NCI-H1694 (cell line): ENCODE measurements at places on chromosomes 1 and 21.
A peak's percentile ranks its signal among the peaks of the same experiment; 100 is the strongest.

- DNase-seq = no peak
Observed at GRCh38 chr1:45394342-45394741, 54.1 kb upstream of the MUTYH start.

GRCh38 chr1:24362982-24363614, 43.9 kb downstream of the GRHL3 start:
- no peak for DNase-seq

DNA sequence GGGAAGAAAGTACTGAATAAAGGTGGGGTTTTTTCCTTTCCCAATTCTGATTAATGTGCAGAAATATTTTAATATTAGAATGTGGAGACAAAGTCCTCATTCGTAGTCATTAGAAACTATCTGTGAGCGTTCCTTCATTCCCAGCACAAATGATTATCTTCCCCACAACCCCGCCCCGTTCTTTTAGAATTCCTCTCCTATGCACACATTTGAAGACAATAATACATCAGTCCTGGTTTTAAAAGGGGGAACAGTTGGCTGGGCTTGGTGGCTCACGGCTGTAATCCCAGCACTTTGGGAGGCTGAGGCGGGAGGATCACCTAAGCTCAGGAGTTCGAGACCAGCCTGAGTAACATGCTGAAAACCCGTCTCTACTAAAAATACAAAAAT, 876 bp downstream of the ALDH9A1 start:
- DNase-seq = no peak

- no peak for DNase-seq
Observed at GRCh38 chr1:13779930-13780329, 79.9 kb downstream of the PRDM2 start.

DNA sequence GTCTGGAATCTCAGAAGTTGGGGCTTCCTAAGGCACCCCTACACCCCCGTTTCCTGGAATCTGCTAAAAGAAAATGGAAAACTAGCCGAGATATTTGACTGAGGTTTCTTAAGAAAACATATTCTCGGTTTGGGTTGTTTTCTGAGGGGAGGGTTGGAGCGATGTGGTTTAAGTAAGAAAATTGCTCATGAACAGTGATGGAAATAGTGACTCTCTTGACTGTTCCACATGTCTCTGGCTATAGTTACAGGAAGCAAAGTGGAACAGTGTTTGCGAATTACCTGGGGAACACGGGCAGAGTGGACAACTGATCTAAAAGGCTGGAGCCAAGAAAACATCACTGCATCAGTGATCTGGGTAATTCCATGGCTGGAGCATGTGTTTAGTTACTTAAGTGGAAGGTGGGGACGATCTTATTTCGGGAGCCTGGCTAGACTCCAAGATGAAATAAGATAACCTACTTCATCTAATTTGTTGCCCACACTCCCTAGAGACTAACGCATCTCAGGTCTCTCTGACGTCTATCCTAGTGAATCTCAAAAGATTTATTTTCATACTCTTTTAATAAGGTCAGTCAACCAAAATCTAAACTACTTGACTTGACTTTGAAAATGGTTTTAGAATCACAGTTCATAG, 92.4 kb downstream of the KCNJ15 start:
- DNase-seq = no peak

DNA sequence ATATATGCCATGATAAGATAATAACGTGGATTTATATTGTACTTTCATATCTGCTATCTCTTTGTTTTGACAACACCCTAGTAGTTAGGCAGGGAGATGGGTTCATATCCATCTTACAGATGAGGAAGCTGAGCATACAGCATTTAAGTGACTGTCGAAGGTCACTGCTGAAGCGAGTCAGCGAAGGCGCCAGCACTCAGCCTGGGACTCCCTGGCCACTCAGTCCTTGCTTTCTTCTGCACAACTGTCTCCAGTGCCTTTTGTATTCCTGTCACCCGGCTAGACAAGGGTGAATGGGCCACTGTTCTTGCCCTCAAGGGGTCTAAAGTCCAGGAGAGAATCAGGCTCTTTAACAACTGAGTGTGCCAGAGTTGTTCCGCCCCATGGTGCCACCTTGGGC, 3.1 kb downstream of the ARHGEF10L start:
- DNase-seq = no peak

DNA sequence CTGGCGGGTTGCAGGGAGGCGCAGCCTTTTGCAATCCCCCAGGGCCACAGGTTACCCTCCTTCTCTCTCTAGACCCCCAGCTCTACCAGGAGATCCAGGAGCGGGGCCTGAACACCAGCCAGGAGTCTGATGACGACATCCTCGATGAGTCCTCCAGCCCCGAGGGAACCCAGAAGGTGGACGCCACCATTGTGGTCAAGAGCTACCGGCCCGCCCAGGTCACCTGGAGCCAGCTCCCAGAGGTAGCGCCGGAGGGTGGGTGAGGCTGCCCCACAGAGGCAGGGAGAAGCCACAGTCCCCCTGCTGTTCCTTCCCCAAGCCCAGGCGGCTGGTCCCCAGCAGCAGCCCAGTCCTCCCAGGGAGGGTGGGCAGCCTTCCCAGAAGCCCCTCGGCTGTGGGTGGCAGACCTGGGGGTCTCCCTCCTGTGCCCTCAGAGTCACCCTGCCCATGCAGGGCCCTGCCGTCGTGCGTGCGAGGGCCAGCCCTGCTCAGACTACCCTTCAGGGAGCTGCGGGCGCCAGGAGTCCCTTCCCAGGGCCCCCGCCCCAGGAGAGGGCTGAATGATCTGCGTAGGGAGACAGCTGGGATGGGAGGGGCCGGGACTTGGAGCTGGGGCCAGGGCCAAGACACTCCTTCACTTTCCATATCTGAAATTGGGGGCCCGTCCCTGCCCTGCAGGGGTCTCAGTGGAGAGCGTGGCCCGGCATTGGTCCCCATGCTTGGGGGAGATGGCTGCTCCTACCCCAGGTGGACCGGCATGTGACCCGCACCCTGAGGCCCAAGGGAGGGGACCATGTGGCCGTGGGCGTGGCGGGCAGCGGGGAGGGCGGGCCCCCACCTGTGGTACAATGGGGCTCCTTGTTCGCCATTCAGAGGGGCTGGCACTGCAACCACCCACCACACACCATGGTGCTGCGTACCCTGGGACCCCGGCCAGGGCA, 12.9 kb downstream of the ARHGEF16 start:
- DNase-seq = no peak

DNA sequence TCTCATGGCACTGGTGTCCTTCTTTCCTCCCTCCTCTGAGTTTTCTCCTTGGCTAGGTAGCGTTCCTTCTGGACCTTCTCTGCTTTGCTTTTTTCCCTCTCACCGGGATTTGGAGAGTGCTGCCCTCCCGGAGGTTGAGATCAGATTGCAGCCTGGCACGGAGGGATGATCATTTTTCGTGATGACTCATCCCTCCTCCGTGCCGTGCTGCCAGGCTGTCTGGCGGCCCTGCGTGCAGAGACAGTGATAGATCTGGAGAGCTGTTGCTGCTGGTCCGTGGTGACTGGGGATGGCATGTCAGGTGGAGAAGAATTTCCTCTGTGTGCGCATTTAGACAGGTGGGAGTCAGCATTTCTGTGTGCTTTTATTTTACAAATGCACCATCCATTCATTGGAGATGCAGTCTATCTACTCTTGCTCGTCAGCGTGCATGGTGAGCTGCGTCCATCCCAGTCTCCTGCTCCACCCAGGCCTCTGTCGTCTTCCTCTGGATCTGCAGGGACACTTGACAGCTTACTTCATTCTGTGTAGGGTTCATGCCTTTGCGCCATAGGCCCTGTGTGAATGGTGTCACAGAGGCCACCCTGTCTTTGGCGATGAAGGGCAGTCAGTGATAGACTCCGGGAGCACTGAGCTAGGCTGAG, 104.4 kb downstream of the PCBP3 start:
- DNase-seq = peak; percentile 23

- no peak for DNase-seq
Observed at GRCh38 chr1:240517891-240518290, 94.1 kb downstream of the GREM2 start.

DNA sequence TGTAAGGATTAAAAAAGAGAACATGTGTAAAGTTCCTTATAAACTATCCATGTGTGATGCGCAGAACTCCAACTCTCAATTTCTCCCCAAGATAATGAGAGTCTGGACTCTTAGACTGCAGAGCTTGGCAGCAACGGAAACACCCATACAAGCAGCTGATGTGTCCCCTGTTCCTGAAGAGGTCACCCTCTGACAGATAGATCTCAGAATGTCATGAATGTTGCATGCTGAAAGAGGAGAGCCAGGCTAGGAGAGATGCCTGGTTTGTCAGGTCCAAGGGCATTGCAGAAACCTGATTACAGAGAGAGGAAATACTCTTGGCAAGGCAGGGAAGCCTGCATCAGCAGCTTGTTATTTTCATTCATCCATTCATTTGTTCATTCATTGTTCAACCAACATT, 24.2 kb downstream of the MTARC1 start:
- no peak for DNase-seq

- no peak for DNase-seq
Observed at GRCh38 chr1:211532088-211532444, 40.1 kb upstream of the RD3 start.

DNA sequence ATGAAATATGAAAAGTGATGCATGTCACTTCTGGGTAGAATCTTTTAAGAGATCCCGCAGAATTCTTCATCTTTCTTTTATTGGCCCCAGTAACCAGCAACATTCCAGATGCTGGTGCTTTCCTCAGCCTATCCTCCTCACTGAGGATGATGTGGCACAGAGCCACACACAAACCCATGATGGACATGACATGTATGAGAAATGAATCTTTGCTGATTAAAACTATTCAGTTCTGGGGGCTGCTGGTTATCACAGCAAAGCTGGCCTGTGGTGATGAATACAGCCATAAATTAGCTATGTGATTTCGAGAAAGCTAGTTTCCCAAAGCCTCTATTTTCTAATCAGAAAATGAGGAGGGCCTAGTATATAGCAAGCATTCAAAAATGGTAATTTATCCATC, 8.3 kb upstream of the ERICH3 start:
- DNase-seq = no peak

DNA sequence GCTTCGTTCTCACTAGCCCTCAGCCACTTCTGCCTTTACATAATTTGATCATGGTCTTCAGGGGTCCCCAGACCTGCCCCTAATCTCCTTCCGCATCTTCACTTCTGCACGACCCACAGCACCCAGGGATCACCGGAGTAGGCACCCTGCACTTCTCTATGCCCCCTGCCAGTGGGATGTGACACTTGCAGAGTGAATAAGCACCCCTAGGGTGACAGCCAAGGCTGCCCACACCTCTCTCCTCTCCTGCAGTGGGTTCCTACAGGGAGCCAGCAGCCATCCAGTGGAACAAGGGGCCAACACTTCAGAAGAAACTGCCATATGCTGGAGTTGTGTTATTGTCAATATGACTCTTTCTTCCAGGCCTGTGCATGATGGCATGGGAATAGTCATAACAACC, 58.0 kb upstream of the CTPS1 start:
- DNase-seq = no peak

DNA sequence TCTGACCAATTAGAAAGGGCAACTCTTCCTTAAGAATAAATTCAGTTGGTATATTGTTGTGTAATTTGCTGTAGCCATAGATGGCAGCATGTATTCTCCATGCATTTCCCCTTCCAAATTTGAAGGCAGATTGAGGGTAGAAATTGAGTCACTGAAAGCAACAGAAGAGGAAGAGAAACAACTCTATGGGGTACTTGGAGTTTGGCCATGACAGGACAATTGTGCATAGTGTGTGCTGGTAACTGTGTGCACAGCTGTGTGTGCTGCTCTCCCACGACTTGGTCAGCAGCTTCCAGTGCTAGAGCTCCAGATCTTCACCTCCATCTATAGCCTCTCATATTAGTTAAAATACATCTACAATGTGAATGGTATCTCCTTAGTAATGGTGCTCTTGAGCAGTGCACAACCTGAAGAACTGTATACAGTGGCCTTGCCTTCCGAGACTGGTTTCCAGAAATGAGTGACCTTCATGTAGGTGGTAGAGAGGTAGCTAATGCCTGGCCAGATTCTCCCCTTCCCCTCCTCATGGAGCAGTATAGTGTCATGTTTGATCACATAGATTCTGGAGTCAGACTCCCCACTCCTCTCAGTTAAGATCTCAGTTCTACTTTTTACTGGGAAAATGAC, 882 bp upstream of the FCAMR start:
- no peak for DNase-seq

- no peak for DNase-seq
Observed at GRCh38 chr1:149896575-149896974, 2.8 kb upstream of the BOLA1 start.

- no peak for DNase-seq
Observed at GRCh38 chr1:150748878-150749719, 16.5 kb downstream of the CTSS start.

DNA sequence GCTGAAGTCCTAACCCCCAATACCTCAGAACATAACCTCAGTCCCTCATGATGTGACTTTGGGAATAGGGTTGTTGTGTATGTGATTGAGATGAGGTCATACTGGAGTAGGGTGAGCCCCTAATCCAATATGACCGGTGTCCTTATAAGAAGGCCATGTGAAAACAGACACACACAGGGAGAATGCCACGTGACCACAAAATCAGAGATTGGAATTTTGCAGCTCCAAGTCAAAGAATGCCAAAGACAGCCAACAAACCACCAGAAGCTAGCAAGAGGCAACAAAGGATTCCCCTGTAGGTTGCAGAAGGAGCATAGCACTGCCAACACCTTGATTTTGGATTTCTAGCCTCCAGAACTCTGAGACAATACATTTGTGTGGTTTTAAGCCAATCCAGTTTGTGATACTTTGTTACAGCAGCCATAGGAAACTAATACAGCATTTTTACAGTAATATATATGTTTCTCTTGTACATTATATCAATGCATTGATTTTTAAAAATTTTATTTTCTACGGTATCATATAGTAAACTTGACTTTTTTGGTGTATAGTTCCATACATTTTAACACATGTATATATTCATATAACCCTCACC, 5.4 kb downstream of the ZSWIM5 start:
- DNase-seq = no peak

DNA sequence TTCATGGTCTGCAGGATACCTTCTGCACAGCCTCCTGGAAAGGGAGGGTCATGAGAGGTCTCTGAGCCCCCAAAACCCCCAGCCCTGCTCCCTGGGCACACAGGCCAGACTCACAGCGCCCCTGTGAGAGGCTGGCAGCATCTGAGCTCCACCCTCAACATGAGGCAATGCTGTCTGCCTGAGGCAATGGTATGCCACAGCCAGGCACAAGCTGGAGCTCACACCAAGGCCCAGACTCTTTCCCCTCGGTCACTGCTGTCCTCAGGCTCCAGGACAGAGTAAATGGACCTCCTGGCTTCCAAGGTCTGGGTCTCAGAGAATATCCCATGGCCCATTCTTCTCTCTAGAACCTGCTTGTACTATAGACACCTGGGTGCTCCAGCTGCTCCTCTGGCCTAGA, 17.2 kb downstream of the MEF2D start:
- no peak for DNase-seq

DNA sequence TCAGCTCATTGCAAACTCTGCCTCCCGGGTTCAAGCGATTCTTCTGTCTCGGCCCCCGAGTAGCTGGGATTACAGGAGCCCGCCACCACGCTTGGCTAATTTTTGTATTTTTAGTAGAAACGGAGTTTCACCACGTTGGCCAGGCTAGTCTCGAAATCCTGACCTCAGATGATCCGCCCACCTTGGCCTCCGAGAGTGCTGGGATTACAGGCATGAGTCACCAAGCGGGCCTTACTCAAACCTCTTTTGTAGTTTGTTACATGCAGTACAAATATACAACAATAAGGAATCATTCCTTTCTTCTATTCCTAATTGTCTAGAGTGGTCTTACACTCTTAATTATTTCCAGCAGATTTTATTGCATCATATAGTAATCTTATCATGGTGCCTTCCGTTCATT, 16.6 kb downstream of the SPATA17 start:
- DNase-seq = no peak
